WERI-Rb-1 (cell line): ENCODE measurements at places on chromosomes 13 and 19.

- DNase-seq, result no peak
Observed at GRCh38 chr19:45621389-45621788, 17.8 kb downstream of the EML2 start.

DNA sequence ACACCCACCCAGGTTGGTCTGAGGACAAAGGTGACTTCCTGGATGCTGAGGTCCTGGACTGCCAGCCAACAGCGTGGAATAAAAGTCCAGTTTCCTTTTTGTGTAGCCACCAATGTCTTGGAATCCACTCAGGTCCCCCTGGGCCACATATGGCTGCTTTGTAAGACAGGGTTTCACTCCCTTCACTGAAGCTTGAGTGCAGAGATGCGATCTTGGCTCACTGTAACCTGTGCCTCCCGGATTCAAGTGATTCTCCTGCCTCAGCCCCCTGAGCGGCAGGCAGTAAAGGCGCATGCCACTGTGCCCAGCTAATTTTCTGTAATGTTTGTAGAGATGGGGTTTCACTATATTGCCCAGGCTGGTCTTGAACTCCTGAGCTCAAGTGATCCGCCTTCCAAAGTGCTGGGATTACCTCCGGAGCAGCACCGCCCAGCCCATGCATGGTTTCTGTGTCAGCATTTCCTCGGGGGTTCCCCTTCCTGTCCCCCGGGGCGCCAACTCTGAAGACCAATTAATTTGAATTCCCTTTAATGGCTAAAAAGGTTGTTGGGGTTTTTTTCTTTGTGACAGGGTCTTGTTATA lies 17.5 kb downstream of the KANK2 start:
- DNase-seq, result no peak

DNA sequence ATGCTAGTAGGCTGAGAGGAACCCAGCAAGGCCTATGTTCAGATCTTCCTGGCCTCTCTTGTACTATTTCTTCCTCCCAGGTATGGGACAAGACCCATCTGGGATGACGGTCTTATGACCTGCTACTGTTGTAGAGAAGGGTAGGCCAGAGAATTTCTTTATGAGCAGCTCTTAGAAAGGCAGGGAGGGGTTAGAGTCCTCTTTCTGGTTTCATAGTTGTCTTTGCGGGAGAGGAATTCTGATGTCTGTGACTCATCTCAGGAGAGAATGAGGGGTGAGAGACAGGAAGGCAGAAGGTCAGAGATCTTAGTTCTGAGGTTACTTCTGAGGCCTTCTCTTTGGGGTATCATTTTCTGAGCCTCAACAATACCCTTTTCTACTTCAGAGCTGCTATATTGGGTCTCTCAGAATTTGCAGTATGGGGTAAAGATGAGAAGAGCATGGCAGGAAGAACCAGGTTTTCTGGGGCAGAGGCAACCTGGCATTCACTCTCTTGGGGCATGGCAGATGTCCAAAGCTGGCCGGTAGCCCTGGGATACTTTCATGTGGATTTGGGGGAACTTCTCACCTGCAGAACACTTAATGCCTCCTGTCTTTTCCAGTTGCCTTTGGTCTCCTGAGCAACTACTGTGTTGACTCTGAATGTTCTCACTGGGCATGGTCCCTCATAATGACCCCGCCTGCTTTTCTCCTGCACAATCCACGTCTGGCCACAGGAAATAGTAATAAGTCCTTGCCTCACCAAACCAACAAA lies 154.4 kb downstream of the GGACT start:
- no peak for DNase-seq

GRCh38 chr13:33524086-33524485 lies 238.5 kb upstream of the STARD13 start:
- DNase-seq, result no peak

DNA sequence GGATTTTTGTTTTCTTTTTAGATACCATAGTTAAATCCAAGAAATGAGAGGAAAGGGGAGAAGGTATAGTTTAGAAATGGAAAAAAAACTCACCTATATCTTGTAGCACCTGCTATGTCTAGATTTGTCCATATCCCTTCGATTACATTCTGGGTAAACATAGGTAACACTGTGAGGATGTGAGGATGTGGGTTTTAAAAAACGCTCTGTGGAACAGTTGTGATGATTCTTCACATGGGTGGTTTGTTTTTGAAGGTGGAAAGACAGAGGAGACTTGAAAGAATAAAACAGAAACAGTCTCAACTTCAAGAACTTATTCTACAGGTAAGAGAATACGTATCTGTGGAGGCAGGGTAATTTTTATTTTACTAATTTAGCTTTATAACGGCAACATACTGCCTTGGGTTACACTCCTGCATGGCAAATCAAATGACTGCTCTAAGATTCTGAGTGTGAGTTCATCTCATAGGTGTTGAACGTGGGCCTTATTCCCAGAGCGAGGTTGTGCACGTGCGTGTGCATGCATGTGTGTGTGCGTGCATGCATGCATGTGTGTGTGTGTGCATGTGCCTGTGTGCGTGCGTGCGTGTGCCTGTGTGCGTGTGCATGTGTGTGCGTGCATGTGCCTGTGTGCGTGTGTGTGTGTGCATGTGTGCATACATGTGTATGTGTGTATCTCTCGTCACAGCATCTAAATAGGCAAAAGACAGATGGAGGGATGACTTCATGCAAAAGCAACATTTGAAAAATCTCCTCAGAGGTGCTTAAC lies 23.5 kb downstream of the ATP4B start:
- DNase-seq, result no peak

DNA sequence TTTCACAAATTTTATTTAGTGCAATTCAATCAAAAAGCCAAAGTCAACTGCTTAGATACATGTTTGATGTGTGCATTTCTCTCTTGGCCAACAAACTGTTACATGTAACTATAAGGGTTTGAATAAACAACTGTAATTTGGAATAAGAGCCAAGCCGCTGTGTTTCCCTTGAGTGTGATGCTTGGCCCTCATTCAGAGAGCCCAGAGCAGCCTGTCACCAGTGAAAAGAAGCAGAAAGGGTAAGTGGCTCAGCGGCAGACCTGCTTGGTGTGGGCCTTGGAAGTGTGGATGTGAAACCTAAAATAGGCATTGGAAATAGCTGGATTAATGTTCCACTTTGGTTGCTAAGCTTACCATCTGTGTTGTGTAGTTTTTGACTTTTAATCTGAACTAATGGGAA lies 924.6 kb downstream of the OLFM4 start:
- peak; percentile 36 for DNase-seq

- DNase-seq, result no peak
Observed at GRCh38 chr13:96342286-96342685, 252.4 kb downstream of the HS6ST3 start.

DNA sequence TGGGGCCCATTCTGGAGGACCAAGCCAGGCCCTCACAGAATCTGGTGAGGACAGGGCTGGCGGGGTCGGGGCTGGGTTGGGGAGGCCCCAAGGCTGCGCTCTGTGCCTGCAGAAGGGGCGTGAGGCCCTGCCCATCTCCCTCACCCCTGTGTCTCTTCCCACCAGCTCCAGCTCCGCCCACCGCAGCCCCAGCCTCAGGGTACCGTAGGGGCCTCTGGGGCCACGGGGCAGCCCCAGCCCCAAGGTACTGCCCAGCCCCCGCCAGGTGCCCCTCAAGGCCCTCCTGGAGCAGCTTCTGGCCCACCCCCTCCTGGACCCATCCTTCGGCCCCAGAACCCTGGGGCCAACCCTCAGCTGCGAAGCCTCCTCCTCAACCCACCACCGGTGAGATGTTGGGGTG lies 15.4 kb upstream of the PTOV1 start:
- no peak for DNase-seq

- no peak for DNase-seq
Observed at GRCh38 chr13:51894239-51894638, 32.5 kb downstream of the CCDC70 start.
